SJCRH30 (cell line): ENCODE measurements at places on chromosomes 2 and 18. TPM values are rescaled to one million over a fixed set of nuclear protein-coding genes. Genes with fewer than 3 reads are reported as not detected.

DNA sequence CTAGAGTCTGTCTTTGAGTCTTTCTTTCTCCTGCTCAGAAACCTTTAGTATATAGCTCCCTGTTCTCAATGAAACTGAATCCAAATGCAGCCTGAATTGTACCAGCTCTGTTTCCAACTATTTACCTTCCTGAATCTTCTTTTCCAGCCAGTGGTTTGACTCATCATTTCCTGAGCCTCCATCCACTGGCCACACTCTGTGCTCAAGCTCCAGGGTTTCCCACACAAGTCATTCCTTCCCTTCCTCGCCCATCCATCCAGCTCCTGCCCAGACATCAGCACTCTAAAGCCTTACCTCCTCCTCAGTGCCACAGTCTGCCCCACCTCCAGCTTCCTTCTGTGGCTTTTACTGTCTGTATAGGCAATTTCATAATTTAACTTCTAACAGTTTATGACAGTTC is 233.6 kb upstream of the RASGRP3 start:
- no peak for DNase-seq
- H3K27me3 ChIP-seq = no peaks in the 10 kb centered on the region
- 0 out of 2 replicates have a peak, but pooled peaks cover 2% of the 10 kb centered on the region for H3K36me3 ChIP-seq
- H3K4me3 ChIP-seq = no peak overlapping the region
- no peak overlapping the region for H3K27ac ChIP-seq
- H3K4me1 ChIP-seq = peaks cover 21% of the 10 kb centered on the region

The HIBCH gene
- total RNA-seq = 58.7 and 70.9 TPM in 2 replicates

DNA sequence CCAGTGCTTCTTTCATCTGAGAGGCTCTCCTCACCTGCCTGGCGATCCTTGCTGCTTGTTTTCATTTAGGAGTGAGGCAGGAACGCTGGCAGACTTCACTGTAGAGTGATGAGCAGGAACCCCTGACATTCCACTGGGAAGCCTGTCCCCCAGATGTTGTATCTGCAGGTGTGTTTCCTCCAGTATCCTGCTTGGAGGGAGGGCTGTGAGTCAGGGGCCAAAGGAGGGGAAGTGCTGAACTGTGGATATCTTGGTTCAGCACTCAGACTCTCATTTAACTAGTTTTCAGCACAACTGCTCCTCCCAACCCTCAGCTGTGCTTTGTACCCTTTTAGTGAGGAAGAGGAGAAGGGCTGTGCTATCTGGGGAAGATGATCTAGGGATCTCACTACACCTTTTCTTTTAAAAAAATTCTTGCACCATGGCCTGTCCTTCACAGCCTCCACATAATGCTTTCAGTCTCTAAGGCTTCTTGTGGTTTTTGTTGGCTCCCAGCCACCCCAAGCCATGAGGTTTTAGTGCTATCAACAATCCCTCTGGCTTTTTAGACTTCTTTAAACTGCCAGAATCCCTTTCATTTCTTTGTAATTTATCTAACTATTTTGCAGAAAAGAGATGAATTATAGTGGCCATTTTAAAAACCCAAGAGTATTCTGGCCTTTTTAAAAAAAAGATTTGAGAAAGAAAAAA is 11.2 kb downstream of the ANKAR start:
- H3K27ac ChIP-seq = no peak overlapping the region
- H3K4me3 ChIP-seq = no peak overlapping the region
- H3K27me3 ChIP-seq = no peaks in the 10 kb centered on the region
- DNase-seq = peak; percentile 73
- H3K4me1 ChIP-seq = peaks cover 14% of the 10 kb centered on the region; the same call in 1 of the 2 replicates

DNA sequence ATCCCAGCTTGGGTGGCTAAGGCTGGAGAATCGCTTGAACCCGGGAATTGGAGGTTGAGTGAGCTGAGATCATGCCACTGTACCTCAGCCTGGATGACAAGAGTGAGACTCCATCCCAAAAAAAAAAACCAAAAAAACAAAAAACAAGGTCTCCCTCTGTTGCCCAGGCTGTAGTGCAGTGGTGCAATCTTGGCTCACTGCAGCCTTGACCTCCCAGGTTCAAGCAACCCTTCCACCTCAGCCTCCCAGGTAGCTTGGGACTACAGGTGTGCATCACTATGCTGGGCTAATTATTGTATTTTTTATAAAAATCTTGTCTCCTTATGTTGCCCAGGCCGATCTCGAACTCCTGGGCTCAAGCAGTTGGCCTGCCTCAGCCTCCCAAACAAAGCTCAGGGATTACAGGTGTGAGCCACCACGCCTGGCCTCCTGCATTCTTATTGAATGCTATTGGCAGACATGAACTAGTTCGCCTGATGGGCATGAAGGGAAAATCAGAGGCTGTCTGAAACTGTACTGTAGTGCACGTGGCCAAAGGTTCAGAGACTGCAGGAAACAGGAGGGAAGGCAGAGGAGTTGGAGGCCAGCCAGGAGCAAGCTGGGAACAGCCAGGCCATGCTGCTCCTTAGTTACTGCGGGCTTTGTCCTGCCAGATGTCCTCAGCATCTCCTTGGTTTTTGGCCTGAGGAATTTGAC is 16.0 kb upstream of the ASXL2 start:
- H3K27me3 ChIP-seq = no peaks in the 10 kb centered on the region
- H3K4me3 ChIP-seq = no peak overlapping the region
- no peaks in the 10 kb centered on the region for H3K36me3 ChIP-seq
- DNase-seq = peak; percentile 29
